DND-41 (cell line): ENCODE measurements at places on chromosomes 12 and 14.

DNA sequence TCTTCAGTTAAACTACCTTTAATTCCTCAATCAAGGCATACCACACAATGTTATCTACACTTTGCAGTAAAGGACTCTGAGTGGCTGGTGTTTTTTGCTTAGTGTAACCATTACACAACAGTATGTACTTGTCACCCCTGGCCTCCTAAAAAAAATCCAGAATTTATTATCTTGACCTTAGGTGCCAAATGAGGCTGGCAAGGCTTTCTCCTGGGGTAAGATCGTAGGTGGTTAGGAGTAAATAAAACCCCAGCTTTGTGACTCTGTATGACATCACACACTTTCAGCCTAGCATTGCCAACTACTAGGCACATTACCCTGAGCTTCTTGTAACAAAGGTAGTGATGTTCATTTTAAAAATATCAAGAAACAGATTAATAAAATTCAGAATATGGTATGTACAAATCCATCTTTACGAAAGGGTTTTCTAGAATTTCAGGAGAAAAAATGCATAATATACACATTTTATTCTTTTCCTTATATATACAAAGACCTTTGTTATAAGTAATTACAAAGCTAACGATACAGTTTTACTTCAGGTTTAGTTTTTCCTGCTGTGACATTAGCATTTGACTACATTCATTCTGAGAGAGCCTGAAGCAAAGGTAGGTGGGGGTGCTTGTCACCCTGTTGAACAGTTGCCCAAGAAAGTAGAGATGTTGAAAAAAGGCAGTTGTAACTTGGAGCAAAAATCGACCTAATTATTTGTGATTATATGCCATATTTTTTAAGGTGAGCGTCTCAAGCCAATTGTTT lies 13.5 kb downstream of the TCL1A start:
- DNase-seq = no peak

DNA sequence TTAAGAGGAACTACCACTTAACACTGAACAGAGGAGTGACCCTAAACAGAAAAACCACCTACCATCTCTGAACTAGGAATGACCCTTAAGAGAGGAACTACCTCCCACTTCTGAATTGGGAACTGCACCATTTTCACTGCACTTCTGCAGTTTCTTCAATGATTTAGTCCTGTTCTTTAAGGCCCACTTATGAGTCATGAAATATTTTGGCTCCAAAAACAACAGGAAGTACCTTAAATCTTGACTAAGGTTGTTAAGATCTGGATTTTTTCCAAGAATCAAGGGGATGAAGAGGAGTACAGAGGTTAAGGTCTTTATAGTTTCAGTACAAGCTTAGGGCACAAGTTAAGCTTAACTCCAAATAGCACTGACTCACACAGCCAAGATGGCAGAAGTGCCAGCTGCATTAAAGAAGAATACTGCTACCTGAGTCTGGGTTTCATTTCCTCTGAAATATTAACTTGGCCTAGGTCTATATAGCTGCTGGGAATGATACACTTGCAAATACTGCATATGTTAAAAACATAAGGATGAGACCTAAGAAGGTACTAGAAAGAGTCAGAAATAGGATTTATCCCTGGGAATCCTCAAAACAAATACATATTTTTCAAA lies 4.2 kb downstream of the NPC2 start:
- no peak for DNase-seq

DNA sequence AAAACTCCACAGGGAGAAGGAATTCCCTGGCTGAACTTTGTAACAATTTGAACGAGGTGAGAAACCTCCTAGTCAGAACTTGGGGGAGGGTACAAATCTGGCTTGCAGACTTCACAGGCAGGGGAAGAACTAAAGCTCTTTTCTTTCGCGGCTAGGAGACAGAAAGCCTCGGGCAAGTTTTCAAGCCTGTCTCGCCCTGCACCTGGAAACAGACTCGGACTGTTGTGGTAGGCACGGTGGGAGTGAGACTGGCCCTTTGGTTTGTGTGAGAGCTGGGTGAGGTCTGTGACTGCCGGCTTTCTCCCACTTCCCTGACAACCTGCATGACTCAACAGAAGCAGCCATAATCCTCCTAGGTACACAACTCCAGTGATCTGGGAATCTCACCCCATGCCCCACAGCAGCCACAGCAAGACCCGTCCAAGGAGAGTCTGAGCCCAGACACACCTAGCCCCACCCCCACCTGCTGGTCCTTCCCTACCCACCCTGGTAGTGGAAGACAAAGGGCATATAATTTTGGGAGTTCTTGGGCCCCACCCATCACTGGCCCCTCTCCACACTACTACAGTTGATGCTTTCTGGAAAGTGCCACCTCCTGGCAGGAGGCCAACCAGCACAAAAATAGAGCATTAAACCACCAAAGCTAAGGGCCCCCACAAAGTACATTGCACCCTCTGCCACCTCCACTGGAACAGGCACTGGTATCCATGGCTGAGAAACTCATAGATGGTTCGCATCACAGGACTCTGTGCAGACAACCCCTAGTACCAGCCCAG lies 102.7 kb upstream of the ST8SIA1 start:
- DNase-seq = no peak

DNA sequence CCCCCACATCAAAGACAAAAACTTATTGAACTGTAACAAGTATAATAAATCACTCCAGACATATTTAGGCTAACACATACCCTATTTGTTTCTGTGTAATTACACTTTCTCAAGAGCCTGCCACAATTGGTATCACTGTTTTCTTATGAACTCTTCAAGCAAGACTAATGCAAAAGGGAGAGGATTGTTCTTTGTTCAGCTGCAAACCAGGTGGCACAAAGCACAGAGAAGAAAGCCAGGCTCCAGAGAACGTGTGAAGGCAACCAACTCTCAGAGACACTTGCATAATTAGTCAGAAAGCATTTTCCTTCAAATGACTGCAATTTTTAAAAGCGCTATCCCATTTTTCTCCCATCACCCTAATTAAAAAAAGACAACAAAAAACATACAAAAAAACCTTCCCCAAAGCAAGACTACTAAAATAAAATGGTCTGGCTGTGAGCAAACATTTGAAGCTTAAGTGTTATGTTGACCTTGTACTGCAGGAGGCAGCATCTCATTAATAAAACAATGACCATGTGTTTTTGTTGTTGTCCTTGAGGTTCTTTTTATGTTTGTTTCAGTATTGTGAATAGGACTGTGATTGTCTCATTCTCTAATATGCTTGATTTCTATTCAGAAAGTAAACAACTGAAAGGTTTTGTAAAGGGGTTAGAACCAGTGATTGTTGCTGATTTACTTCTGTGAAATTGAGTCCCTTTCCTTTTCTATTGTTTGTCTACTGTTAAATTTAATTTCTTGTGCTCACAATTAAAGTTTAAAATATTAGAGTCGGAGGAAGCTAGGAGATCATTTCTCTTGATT lies 452.7 kb upstream of the PDE3A start:
- no peak for DNase-seq
